ENCODE measurements at places on chromosomes 1 and 21.

DNA sequence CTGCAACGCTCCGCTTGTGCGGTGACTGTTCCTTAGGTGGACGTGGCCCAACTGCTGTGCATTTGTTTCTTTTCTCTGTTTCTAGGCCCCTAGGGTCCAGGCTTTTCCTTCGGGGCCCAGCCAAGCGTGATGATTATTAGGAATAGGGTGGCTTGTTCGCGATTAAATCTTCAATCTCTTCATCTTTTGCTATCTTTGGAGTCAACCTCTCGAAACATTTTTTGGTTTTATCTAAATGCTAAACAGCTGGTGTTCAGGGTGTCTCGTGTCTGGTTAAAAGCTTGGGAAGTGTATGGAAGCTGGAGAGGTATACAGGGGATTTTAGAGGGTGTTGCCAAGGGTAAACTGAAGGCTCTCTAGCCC is 844 bp upstream of the PLD5 start:
- DNase-seq = no peak

- no peak for DNase-seq
These were observed 604.9 kb upstream of the PTBP2 start for GRCh38 chr1:96116731-96117130.

DNA sequence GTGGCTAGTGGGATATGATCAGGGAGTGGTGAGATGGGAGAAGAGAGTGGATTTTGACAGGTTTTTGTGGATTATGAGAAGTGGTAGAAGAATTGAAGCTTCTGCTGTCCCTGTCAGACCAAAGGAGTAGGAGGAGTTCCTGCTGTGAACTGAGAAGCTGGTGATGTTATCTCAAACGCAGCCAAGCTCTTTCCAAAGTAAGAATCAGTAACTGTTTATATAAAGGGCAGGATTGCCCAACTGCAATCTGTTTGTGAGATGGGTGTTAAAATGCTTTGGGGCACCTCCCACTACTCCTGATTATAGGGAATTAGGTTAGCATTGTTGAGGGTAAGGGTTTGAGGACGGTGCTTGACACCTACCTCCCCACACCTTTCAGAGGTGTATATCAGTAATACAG is 60.5 kb upstream of the USP25 start:
- DNase-seq = no peak

DNA sequence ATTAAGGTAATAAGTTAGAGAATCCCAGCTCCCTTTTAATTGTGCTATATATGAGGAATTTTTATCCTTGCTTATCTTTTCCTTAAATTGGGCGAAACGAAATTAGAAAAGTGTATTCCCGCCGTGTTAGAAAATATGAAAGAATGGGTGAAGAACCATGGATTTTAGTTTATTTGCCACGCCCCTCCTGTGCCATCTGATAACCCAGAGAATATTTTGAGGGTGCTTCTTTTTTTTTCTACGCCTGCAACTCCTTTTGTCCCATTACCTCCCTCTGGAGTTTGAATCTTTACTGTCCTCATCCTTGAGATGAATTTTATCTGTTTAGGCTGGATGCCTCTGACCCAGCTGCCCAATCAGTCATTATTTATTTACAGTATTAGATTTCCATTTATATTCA is 1.6 kb downstream of the TLCD4 start:
- DNase-seq = no peak
